CD4-positive, alpha-beta T cell treated with Interleukin-4 for 4 hours (primary cell): ENCODE measurements at places on chromosomes 6 and 20.

DNA sequence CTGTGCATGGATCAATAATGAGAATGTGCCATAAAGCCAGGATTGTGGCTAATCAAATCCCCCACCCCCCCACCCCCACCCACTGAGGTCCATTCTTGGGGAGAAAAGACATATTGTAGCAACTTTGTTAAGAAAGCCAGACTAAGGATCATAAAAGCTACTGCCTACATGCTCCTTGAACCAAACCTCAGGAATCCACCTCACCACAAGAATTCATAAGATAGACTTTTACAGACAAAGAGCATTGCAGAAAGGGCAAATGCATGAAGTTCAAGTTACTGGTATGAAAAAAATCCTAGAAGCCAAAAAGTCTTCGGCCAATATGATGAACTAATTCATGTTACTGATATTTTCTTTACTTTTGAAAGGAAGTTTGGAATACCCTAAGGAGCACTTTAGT lies 187.9 kb upstream of the ARID1B start:
- no peak for DNase-seq

GRCh38 chr20:60627751-60628565 lies 624.1 kb upstream of the CDH4 start:
- no peak for DNase-seq

- no peak for DNase-seq
Observed at GRCh38 chr6:5365436-5366195, 104.3 kb downstream of the FARS2 start.

DNA sequence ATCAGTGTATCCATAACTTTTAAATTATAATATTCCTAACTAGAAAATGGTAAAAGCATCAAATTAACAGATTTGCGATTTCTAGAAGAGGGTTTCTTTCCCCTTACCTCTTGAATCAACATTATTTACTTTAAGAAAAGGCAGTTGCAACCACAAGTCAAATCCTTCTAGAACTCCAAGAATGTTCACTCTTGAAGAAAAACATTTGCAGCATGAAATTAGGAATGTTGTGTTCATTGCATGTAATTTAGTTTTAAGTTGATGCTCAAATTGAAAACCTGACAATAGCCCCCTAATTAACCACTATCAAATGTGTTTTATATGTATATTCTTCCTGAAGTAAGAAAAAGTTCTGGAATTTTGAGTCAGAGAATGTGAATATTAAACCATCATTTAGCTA lies 2.3 kb upstream of the REV3L start:
- no peak for DNase-seq

GRCh38 chr6:100808638-100809275 lies 72.4 kb downstream of the ASCC3 start:
- no peak for DNase-seq

GRCh38 chr20:50645253-50646068 lies 45.9 kb downstream of the RIPOR3 start:
- DNase-seq: no peak

DNA sequence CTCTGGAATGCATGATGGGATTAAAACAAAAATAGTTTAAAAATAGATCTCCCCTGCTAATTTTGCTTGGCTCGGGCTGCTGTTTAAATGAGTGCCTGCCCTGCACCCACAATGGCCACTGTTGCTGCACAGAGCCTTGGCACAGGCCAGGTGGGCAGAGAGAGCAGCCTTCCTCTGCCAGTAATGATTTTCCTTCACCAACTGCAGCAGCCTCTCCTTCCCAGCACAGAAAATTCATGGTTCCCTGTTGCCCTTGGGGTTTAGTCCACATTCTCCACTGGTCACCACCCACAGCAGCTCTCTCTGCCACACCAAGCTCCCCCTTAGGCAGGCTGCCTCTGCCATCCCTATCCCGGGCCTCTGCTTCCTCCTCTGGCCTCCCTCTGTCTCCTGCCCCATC lies 30.2 kb downstream of the TGM3 start:
- no peak for DNase-seq

GRCh38 chr6:150527100-150527499 lies 72.6 kb upstream of the PLEKHG1 start:
- DNase-seq: no peak

- no peak for DNase-seq
Observed at GRCh38 chr6:2042956-2043648, 202.3 kb downstream of the GMDS start.

DNA sequence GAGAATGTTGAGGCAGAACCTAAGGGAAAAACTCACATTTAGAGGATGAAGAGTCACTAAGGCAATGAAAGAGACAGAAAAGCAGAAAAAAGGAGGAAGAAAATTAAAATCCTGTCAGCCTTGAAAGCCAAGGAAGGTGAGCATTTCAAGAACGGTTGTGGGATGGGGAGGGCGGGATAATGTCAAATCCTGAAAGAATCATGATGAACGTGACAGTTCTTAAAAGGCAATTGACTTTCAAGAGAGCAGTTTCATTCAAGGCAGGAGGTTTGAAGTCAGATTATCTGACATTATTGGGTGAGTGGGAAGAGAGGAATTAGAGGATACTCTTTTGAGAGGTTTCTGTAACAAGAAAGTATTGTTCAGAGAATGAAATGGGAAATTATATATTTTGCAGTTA lies 284.5 kb downstream of the ADGRB3 start:
- no peak for DNase-seq

- DNase-seq: no peak
Observed at GRCh38 chr20:51384875-51385274, 157.6 kb downstream of the NFATC2 start.

GRCh38 chr6:16594849-16595248 lies 166.4 kb downstream of the ATXN1 start:
- DNase-seq: no peak

DNA sequence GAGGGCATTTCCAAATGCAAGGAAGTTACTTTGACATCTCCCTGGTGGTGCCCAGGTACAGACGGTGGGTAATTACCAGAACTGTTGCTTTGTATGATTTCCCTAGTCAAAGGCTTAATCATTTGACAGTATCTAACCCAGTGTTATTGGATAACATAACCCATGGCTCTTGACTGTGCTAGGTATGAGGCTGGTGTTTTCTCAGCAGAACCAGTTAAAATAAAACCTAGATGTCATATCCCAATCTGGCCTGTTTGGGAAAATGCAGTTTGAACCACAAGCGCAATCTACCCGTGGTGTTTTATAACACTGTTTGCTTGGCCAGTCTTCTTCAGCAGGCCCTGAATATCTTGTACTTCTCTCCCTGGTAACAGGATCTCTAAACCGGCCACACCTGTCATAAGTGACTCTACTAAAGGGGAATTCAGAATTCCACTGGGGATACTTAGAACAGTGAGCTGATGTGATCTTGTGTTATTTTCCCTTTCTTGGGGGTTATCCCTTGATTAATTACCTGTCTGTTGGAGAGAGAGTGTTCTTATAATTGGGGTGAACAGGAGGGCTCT lies 32.8 kb downstream of the PPP1R14C start:
- DNase-seq: no peak

- DNase-seq: no peak
Observed at GRCh38 chr20:11098888-11099287, 425.1 kb upstream of the JAG1 start.

DNA sequence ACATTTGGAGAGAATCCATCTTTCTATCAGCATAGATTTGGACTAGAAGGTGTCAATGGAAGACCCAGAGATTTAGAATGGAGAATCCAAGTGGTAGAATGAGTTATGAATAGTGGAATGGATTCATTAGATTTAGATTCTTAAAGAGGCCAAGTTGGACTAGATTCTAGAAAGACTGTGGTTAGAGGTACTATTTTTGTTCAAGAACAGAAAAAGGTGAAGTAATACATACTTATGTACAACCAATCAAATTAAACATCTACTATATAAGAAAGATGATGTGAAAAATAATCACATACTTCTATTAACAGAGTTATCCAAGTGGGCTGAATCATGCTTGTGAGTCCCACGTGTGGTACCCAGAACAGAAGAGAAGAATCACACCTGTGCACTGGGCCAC lies 33.8 kb upstream of the ADTRP start:
- no peak for DNase-seq

DNA sequence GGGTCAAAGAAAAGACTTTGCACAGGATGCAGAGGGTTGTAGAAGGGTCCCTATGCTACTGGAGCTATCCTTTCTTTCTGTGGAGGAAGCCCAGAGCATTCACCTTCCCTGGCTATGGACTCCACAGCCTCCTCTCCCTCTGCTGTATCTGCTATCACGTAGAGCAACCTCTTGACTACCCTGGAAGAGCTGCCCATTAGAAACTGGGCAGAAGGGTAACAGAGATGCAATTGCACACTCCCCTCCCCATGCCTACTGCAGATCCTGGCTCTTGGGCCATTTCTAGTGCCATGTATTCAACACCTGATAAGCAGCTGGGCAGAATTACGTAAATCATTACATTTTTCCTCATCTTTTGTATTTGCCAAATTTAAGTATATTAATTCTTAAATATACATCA lies 3.1 kb downstream of the KLHL31 start:
- DNase-seq: no peak

DNA sequence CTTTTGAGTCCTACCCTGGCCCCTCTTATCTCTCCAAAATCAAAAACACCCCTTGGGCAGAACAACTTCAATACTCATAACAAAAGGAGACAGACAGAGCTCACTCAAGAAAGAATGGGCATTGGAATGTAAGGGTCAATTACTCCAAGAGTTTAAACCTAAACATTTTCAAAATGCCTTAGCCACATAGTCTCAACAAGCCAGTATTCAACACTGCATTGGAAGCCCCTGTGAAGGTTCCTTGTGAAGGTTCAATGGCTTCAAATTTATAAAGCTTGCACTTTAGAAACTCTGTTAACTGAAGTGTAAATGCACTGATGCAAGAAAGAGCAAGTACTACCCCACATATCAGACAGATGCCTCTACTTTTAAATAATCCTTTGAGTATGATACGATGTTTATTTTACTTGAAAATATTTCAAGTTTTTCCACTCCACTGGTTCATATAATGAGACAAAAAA lies 139.1 kb upstream of the LAMP5 start:
- DNase-seq: no peak
